ENCODE measurements at places on chromosomes 6 and 20. TPM values are rescaled to one million over a fixed set of nuclear protein-coding genes. Genes with fewer than 3 reads are reported as not detected.
A peak's percentile ranks its signal among the peaks of the same experiment; 100 is the strongest.

GRCh38 chr6:89680150-89680549 lies 41.6 kb upstream of the LYRM2 start:
- DNase-seq = no peak
- no peak overlapping the region for H3K4me3 ChIP-seq
- H3K27me3 ChIP-seq = no peaks in the 10 kb centered on the region
- no peak overlapping the region for H3K27ac ChIP-seq

- H3K27ac ChIP-seq = no peak overlapping the region
- no peak for DNase-seq
- no peaks in the 10 kb centered on the region for H3K36me3 ChIP-seq
- peak overlapping the region; percentile 84 for H3K4me3 ChIP-seq
- peaks cover 14% of the 10 kb centered on the region for H3K4me1 ChIP-seq
Observed at GRCh38 chr6:170289951-170290295, 955 bp downstream of the DLL1 start.

Gene CLIC5
- total RNA-seq = not detected

GRCh38 chr6:68975064-68975463 lies 340.0 kb downstream of the ADGRB3 start:
- H3K27me3 ChIP-seq = no peaks in the 10 kb centered on the region
- H3K4me1 ChIP-seq = no peaks in the 10 kb centered on the region
- no peak for DNase-seq

GRCh38 chr20:58097429-58097828 lies 131.0 kb downstream of the ANKRD60 start:
- H3K27me3 ChIP-seq = no peaks in the 10 kb centered on the region
- H3K36me3 ChIP-seq = no peaks in the 10 kb centered on the region
- no peaks in the 10 kb centered on the region for H3K4me1 ChIP-seq

GRCh38 chr6:40885139-40885774 lies 153.8 kb downstream of the UNC5CL start:
- H3K4me1 ChIP-seq = no peaks in the 10 kb centered on the region
- no peaks in the 10 kb centered on the region for H3K27me3 ChIP-seq
- no peak overlapping the region for H3K27ac ChIP-seq
- no peak overlapping the region for H3K4me3 ChIP-seq

DNA sequence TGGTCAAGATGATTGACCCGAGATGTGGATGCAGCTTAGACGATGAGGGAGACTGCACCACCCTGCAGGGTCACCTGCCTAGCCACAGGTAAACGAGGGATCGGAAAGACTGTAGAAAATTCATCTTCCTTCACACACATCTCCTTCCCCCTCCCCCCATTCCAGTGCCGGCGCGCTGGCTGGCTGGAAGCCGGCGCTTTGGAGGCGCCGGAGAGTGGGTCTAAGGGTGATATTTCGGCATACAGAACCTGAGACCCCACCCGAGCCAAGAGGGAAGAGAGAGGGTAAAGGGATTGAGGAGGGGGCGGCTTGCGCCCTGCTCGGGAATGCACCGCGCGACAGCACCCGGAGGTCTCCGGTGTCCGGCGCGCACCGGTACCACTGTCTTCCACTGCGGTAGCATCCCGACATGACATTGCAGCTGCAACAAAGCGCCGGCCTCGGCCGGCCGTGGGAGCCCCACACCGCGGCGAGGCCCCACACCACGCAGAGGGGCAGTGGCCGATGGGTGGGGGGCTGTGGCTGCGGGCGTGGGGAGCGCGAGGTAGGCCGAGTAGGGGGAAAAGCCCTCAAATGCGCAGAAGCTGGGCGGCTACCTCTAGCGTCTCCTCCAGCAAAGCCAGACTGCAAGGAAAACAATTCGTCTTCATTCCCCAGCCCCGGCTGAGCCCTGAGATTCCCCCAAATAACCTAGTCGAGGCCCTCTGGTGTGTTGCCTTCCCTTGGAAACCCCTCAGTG lies 984 bp downstream of the TNFRSF21 start:
- H3K36me3 ChIP-seq = no peaks in the 10 kb centered on the region
- H3K4me3 ChIP-seq = peak overlapping the region; percentile 65
- H3K4me1 ChIP-seq = no peaks in the 10 kb centered on the region
- DNase-seq = no peak

DNA sequence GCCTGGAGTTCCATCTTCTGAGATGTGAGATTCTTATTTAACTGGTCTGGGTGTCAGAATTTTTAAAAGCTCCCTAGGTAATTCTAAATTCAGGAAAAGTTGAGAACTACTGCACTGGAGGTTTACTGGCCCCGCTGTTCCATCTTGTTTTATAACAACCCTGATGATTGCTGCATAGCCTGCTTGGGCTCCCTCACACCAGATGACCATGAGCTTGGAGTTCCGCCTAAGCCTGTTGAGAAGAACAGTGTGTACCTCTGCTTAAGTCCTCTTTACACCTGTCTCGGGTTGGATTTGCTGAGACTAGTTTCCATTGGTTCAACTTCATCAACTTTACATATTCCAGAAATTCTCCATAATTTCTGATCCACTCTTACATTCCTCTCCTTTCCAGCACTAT lies 77.9 kb downstream of the FKBP5 start:
- H3K27me3 ChIP-seq = no peaks in the 10 kb centered on the region
- no peak overlapping the region for H3K4me3 ChIP-seq
- DNase-seq = no peak

DNA sequence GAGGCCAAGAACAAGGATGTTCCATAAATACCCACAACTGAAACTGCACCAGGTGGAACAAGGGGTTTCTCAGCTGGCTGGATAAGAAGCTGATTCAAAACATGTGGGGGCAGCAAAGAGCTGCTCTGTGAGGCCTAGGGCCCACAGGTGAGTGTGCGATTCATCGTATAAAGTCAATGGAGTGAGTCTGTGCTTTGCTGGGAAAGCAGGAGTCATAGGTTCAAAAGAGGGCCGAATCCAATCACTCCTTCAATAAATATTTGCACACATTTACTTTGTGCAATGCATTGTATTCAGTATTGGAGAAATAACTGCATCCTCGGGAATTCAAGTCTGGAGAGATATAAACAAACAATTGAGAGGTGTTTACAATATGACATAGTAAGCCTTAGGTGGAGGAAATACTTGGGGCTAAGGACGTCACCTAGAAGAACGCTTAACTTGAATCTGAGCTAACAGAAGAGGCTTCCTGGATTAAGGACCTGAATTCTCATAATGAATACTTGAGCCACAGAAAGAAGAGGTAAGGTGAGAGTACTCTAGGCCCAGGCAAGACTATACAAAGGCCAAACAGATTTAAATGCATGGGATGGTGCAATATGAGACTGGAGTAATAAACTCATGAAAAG lies 83.7 kb upstream of the TMEM30A start:
- no peaks in the 10 kb centered on the region for H3K4me1 ChIP-seq
- H3K4me3 ChIP-seq = no peak overlapping the region
- H3K27me3 ChIP-seq = no peaks in the 10 kb centered on the region

Gene TCF19
- total RNA-seq = 60.2 TPM

- no peak for DNase-seq
- peaks cover 7% of the 10 kb centered on the region for H3K27me3 ChIP-seq
- H3K27ac ChIP-seq = no peak overlapping the region
- H3K36me3 ChIP-seq = no peaks in the 10 kb centered on the region
- no peaks in the 10 kb centered on the region for H3K4me1 ChIP-seq
Observed at GRCh38 chr6:52642368-52642767, 28.5 kb upstream of the TMEM14A start.

Gene CASS4
- total RNA-seq = 0.21 TPM
